Prostate gland (tissue), 2 donors: ENCODE measurements at places on chromosomes 7 and 10. TPM values are rescaled to one million over a fixed set of nuclear protein-coding genes. Genes with fewer than 3 reads are reported as not detected.

Gene EPHA1
- total RNA-seq, result 10.5 TPM

Gene GPR141
- total RNA-seq, result 0.36 TPM

- no peaks in the 10 kb centered on the region for H3K27me3 ChIP-seq
- peak within 1 kb of the TSS; percentile 92 for H3K4me3 ChIP-seq
- peak; percentile 86 for DNase-seq
- no peaks in the 10 kb centered on the region for H3K36me3 ChIP-seq
- H3K27ac ChIP-seq, result peak within 1 kb of the TSS; percentile 95
- peaks cover 3% of the 10 kb centered on the region for H3K4me1 ChIP-seq
Observed at GRCh38 chr7:55018361-55019190, at the start of gene EGFR. Gene EGFR, plus strand, starts transcription at chr7:55019017. Its CDS starts 261 bp downstream, at chr7:55019278.

DNA sequence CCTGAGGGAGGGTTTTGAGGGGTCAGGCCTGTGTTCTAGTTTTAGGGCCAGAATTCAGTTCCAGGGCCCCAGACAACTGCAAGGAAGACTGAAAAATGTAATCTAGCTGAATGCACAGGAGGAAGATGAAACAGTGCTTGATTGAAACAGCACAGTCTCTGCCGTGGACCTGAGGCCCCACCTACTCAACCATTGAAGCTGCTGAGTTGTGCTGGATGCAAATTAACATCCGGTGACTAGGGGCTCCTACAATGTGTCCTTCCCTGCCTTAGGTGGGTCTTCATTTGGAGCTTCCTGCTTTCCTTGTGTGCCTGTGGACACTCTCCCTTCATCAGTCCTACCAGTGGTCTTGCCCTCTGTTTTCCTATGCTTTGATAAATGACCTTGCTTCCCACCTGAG lies 5.7 kb downstream of the GLRX3 start:
- no peaks in the 10 kb centered on the region for H3K36me3 ChIP-seq
- H3K4me1 ChIP-seq, result peaks cover 8% of the 10 kb centered on the region
- H3K27ac ChIP-seq, result no peak overlapping the region
- no peaks in the 10 kb centered on the region for H3K27me3 ChIP-seq
- no peak overlapping the region for H3K4me3 ChIP-seq

Gene DPP6
- total RNA-seq, result 38.7 TPM

- H3K4me3 ChIP-seq, result no peak overlapping the region
- no peak for DNase-seq
- no peaks in the 10 kb centered on the region for H3K36me3 ChIP-seq
- no peaks in the 10 kb centered on the region for H3K27me3 ChIP-seq
- no peaks in the 10 kb centered on the region for H3K4me1 ChIP-seq
Observed at GRCh38 chr10:49733866-49734265, 28.3 kb downstream of the OGDHL start.

DNA sequence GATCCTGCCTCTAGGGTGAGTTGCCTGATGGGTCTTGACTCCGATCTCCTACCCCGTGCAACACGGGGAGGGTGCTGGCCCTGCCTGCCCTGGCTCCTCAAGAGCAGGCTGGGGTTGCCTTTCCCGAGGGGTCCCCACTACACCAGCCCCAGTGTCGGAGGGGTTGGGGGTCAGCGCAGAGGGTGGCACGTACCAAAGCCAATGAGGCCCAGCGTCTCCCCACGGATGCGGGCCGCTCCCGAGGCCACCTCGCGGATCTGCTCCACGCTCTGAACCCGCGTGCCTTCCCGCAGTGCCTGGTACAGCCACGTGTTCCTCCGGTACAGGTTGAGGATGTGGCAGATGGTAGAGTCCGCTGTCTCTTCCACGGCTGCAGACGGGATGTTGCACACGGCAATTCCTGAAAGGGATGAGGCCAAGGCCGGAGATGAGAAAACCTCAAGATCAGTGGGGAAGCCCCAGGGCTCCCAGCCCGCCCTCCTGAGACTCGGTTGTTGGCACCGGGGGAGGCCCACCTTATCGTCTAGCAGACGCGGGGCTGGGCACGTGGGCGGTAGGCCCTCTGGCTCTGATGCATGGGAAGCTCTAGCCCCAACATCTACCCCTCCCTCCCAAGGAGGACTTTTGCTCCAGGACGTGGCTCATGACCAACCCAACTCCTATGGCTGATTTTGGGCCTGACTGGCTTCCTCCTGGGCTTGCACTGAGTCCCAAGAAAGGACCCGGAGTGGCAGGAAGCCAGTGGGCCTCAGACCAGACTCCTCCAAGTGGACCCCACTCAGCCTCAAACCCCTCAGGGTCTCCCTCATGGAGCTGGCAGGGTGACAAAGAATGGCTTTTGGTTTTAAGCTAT lies 56.1 kb downstream of the ZRANB1 start:
- peaks cover 14% of the 10 kb centered on the region for H3K36me3 ChIP-seq
- H3K4me3 ChIP-seq, result no peak overlapping the region
- no peak for DNase-seq
- peaks cover 39% of the 10 kb centered on the region for H3K4me1 ChIP-seq
- H3K27ac ChIP-seq, result peak overlapping the region; percentile 27

GRCh38 chr10:108783897-108784296 lies 1139.4 kb downstream of the XPNPEP1 start:
- no peak overlapping the region for H3K27ac ChIP-seq
- no peaks in the 10 kb centered on the region for H3K4me1 ChIP-seq
- H3K27me3 ChIP-seq, result no peaks in the 10 kb centered on the region

DNA sequence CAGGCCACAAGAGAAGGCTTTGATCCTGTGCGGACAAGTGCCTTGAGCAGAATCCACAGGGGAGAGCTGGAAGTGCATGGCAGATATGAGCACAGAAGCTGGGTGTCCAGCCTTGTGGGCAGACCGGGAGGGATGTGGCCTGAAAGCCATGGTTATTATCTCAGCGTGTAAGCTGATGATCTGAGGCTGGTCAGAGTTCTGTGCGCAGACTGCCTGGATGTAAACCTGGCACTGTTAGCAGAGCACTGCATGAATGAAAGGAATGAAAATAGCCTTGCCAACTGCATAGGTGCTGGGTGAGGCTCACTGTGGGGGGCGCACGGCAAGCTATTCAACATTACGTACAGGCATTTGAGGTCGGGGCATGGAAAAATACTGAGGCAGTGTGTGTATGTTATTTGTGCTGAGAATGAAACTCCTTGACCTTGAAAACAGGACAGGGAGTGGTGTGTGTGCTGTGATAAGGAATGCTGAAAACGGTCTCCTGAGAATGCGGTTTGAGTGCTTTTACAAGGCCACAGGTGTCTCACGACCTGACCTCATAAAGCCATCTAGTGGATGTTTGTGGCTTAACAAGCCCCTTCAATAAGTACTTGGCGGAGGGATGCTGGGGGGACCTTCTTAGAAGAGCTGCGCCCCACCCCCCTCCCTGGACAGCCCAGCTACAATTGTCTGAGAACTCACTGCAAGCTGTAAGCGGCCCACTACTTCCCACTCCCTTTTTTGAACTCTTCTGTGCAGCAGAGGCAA lies 18.7 kb downstream of the AKR1C1 start:
- no peaks in the 10 kb centered on the region for H3K36me3 ChIP-seq
- no peak overlapping the region for H3K4me3 ChIP-seq
- no peaks in the 10 kb centered on the region for H3K27me3 ChIP-seq
- H3K4me1 ChIP-seq, result no peaks in the 10 kb centered on the region

Gene FAM25G
- not detected for total RNA-seq

GRCh38 chr10:99394256-99394655 lies 36.2 kb downstream of the GOT1 start:
- no peak overlapping the region for H3K4me3 ChIP-seq
- DNase-seq, result peak; percentile 32
- H3K27me3 ChIP-seq, result no peaks in the 10 kb centered on the region
- no peaks in the 10 kb centered on the region for H3K36me3 ChIP-seq
- H3K4me1 ChIP-seq, result no peaks in the 10 kb centered on the region
- H3K27ac ChIP-seq, result no peak overlapping the region

DNA sequence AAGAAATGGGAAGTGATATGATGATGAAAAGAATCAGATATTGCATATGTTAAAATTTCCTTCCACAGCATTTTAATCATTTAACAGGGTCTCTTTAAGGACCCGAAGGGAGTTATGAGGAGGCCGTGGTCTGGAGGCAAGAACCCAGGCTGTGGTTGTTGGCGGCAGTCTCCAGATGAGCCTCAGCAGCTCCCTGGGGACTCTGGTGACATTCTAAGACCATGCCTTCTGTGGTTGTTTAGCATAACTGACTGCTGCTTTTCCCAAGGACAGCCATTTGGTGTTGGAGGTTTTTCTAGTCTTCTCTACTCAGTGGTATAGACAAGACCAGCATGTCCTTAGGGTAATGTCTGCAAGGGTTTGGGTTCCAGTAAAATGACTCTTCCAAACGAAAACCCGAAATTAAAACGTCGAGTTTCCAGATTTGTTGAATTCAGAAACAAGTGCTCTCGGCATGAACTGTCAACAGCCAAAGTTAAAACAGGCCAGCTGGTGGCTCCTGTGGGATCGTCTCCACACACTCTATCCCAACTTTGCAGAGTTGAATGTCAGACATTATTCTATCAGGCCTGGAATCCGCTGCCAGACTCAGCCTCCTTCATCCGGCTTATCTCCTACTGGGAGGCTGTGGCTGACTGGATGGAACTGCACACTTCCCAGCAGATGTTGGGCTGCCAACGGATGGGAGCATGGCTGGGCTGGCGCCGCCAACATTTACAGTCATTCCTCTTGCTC lies 183.1 kb downstream of the TAX1BP1 start:
- H3K4me1 ChIP-seq, result no peaks in the 10 kb centered on the region
- H3K36me3 ChIP-seq, result no peaks in the 10 kb centered on the region
- DNase-seq, result no peak
- no peak overlapping the region for H3K27ac ChIP-seq

Gene TMEM26
- total RNA-seq, result 11.6 TPM

DNA sequence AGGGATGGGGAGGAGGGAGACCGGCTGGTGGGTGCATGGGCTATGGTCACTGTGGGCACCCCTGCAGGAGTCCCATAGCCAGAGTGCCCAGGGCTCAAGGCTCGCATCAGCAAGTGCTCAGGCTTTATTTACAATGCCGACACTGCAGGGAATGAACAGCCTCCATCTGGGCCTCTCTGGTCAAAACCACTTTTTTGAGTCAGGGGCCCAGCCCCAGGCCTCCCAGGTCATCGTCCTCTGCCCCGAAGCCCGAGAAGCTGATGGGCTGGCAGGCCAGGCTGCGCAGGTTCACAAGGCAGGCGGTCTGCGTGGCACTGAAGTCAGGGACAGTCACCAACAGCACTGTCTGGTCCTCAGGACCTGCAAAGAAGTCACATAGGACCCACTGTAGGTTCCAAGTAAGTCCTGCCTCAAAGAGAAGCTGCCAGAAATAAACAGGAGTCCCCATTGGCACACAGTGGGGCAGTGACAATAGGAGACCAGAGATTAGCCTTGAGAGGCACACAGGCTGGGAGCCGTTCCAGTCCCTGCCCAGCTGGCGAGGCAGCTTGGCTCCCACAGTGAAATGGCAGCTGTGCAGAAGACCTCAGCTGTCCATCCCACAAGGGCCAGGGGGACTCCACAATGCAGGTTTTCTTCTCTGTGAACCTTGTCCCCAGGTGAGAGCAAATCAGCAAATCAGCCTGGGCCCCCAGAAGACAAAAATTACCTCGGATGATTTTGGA lies 8.6 kb downstream of the POLD2 start:
- H3K4me3 ChIP-seq, result no peak overlapping the region
- H3K27me3 ChIP-seq, result no peaks in the 10 kb centered on the region
- DNase-seq, result no peak
- no peak overlapping the region for H3K27ac ChIP-seq
- no peaks in the 10 kb centered on the region for H3K36me3 ChIP-seq

- H3K4me3 ChIP-seq, result no peak overlapping the region
- no peaks in the 10 kb centered on the region for H3K27me3 ChIP-seq
- H3K36me3 ChIP-seq, result no peaks in the 10 kb centered on the region
- H3K4me1 ChIP-seq, result no peaks in the 10 kb centered on the region
- H3K27ac ChIP-seq, result no peak overlapping the region
Observed at GRCh38 chr10:31384589-31384949, 65.6 kb downstream of the ZEB1 start.

DNA sequence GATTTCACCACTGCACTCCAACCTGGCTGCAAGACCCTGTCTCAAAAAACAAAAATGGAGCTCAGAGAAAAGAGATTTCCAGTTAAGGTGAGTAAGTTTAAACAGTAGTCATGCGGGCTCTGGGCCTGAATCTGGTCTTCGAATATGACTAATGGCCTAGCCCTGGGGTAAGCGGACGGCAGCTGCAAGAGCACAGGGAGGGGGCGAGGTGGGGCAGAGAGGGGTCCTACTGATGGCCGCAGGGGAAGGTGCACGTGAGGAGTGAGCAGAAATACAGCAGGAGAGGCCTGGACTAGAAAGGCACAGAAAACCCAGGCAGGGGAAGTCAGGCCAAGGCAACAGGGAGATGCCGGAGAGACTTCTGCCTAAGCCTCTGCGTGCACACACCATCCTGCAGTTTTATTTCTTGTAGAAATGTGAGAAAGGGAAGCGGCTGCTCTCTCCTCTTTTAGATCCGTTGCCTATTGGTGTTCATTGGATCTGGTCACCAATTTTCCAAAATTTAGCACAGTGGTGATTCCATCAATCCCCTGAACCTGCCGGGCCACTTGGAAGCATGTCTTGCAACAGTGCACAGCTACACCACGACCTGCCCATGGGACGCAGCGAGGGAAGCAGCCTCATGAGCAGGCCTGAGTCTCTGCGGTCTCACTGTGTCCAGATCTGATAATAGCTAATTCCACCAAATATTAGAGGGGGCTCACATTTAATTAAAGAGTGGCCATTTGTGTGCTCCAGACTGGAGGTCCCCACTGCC lies 139.0 kb downstream of the PAXIP1 start:
- H3K27ac ChIP-seq, result no peak overlapping the region
- no peak for DNase-seq
- no peaks in the 10 kb centered on the region for H3K36me3 ChIP-seq
- no peak overlapping the region for H3K4me3 ChIP-seq
- no peaks in the 10 kb centered on the region for H3K4me1 ChIP-seq
- no peaks in the 10 kb centered on the region for H3K27me3 ChIP-seq

- no peak overlapping the region for H3K4me3 ChIP-seq
- no peak overlapping the region for H3K27ac ChIP-seq
- no peaks in the 10 kb centered on the region for H3K27me3 ChIP-seq
- H3K4me1 ChIP-seq, result no peaks in the 10 kb centered on the region
- no peak for DNase-seq
Observed at GRCh38 chr7:143519411-143520131, 41.9 kb downstream of the TAS2R41 start.

Gene ETV1
- total RNA-seq, result 6.1 TPM

DNA sequence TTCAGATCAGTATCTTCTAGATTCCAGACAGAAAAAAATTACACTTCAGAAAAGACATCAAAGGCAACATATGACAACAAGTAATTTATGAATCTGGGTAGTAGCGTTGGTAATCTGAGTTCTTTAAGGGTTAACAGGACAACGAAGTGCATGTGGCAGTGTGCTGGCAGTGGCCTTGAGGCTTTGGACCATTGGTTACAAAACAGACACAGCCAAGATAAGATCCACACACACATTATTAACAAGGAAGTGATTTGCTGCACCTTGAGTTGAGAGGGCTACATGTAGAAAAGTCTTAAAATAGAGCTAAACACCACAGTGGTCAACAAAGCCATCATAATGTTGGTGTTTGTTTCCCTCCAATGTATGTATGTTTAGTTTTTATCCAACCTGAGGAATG lies 40.6 kb downstream of the AKR1D1 start:
- no peaks in the 10 kb centered on the region for H3K36me3 ChIP-seq
- no peak overlapping the region for H3K4me3 ChIP-seq
- H3K4me1 ChIP-seq, result no peaks in the 10 kb centered on the region
- H3K27ac ChIP-seq, result no peak overlapping the region

GRCh38 chr10:68301790-68302502 lies 29.9 kb upstream of the HNRNPH3 start:
- H3K36me3 ChIP-seq, result no peaks in the 10 kb centered on the region
- no peaks in the 10 kb centered on the region for H3K4me1 ChIP-seq
- DNase-seq, result no peak

- no peak for DNase-seq
- no peaks in the 10 kb centered on the region for H3K36me3 ChIP-seq
- H3K27ac ChIP-seq, result no peak overlapping the region
- H3K27me3 ChIP-seq, result no peaks in the 10 kb centered on the region
Observed at GRCh38 chr7:129238546-129238945, 13.7 kb downstream of the AHCYL2 start.

Gene SLIT1
- total RNA-seq, result 0.91 TPM
